ENCODE measurements at places on chromosomes 5 and 9.

DNA sequence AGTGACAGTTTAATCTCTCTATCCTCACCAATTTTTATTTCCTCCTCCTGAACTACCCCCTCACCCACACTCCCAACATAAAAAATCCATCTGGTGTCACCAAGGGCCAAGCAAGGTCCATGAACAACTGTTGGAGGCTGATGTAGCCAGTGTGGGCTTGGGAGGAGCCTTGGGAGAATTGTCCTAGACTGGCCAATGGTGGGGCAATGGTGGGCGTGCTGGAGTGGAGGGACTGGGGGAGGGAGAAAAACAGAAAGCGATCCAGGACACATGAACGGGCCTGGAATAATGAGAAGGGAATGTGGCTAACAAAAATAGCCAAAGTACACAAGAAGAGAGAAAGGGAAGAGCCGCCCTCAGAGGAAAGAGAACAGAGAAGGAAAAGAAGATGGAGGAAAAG lies 272.6 kb downstream of the ENC1 start:
- no peak for DNase-seq

DNA sequence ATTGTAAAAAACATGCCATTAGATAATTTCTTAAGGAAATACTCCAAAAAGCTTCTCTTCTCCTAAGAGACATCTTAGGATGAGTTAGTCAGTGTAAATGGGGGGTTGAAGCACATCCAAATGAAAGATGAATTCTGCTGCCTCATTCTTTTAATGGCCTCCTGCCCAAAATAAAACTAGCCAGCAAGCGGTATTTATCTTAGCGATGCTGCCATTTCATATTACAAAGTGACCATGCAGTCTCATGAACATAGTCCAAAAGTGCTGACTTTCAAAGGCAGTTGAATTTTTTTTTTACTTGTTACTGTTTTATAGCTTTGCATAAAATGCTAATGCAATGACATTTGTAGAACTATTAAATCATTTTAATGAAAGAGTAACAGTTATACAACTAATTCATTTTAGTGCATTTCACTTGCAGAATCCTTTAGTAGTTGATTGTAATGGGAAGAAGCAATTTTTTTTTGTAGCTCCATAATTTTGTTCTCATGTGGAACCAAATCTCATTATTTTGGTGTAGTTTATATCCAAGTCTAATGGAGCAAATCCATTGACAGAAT lies 151.5 kb downstream of the CAVIN4 start:
- DNase-seq: no peak

- no peak for DNase-seq
Measured at GRCh38 chr5:123907349-123907748, 395.4 kb downstream of the CSNK1G3 start.

DNA sequence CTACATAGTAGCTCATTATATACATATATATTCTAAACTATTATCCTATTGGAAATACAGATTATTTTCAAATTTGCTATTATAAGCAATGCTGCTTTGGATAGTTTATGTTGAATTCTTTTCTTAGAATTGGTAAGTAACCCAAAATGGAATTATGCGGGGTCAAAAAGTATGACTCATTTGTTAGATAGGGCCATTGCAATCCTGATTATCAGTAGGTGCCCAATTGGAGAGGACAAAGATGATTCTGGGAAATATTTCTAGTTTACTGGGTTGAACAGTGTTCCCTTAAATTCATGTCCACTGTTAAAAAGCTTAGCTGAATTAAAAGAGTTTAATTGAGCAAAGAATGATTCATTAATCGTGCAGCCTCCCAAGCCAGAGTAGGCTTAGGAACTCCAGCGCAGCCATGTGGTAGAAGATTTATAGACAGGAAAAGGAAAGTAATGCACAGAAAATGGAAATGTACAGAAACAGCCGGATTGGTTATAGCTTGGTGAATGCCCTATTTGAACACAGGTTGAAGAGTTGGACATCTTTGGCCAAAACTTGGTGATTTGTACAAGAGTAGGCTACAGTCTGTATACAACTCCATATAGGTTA lies 81.8 kb downstream of the GDNF start:
- peak; percentile 24 for DNase-seq

DNA sequence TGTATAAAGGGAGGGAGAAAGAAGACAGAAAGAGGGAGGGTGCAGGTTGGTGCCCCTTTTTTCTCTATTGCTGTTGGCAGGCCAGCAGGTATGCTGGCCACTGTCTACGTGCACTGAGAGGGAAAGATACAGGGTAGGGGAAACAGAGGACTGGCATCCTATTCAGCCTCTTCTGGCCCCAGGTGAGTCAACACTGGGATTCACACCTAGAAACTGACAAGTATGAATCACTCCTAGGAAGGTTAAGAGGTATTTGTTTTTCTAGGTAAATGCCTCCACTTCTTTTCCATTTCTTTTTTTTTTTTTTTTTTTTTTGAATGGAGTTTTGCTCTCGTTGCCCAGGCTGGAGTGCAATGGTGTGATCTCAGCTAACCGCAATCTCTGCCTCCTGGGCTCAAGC lies 2.8 kb upstream of the UBAP1 start:
- no peak for DNase-seq

DNA sequence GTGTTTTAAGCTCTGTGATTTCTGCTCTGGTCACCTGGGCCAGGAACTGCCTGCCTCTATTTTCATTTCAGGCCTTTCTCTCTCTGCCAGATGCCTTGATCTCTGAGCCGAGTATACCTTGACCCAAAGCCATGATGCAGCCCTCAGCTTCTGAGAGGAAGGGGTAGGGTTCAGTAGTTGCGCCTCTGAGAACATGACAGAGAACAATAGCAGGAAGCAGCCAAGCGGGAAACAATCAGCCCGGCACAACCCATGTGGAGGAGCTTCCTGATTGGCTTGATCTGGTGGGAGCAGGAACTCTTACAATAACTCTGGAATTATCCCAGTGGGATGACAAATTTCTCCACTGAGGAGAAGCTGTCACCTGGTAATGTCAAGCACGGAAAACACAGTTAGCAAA lies 127.4 kb downstream of the PALM2AKAP2 start:
- peak; percentile 99 for DNase-seq

DNA sequence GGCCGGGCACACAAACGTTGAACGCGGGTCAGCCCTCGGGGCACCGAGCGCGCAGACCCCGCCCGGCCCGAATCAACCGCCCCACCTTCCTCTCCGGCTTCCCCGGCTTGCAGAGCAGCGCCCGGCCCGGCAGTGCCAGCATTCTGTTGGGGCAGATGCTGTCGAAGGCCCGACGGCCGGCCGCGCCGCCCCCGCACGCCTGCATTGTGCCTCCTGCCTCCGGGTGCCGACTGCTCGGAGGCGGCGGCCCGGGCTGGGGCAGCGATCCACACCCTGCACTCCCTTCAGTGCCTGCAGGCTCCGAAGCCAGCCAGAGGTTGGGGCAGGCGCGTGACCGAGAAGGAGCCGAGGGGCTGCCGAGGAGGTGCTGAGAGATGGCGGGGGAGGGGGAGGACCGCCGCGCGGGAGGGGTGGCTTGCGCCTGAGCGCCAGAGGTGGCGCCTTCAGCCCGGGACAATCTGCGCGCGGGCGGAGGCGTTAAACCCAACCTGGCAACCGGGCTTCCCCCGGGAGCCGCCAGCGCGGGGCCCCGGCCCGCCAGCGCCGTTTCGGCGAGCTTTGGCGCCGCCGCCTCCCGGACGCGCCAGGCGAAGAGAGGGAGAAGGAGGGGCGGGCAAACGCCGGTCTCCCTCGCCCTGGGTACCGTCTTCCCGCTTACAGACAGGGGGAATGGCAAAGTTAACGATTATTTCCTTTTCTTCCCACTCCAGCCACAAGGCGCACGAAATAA lies at the start of gene MCIDAS:
TSS of gene MCIDAS (minus strand) at position 382 of the 730 bp plus-strand sequence. CDS start at position 205, 177 bp downstream.
- DNase-seq: peak; percentile 59

GRCh38 chr9:24582146-24583126 lies 36.7 kb upstream of the IZUMO3 start:
- no peak for DNase-seq

GRCh38 chr5:147985608-147986007 lies 78.2 kb upstream of the SPINK5 start:
- no peak for DNase-seq

GRCh38 chr5:5957737-5958136 lies 420.6 kb downstream of the MED10 start:
- no peak for DNase-seq

Data from dermis blood vessel endothelial cell (primary cell).